Progenitor cell of endocrine pancreas (in vitro differentiated cells): ENCODE measurements at places on chromosomes 13 and 19.

DNA sequence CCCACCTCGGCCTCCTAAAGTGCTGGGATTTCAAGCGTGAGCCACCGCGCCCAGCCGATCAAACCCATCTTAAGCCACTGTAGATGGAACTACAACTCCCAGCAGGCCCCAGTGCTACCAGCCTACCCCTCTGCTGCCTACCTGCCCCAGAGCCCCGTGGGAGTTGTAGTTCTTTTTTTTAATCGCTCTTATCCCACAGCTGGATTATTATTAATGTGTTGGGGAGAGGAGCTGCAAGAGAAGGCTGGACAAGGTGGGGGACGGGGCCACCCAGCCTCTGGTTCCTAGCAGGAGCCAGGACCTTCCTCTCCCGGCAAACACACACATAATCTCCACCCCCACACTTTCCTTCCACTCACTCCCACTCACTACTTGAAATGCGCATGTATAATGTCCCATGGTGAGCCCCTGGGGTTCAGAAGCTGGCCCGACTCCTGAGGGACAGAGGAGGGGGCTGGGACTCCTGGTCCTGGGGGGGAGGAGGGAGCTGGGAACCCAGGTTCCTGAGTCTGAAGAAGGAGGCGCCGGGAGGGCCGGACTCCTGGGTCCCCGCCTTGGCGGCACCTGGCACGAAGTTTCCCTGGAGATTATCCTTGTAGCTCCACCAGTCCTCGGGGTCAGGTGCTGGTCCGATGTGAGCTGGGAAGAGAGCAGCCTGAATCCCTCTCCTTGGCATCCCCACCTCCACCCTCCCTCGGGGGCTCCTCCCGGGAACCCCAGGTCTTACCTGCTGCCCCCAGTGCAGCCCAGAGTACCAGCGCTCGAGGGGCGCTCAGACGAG is 958 bp downstream of the CA11 start:
- no peak for DNase-seq

GRCh38 chr19:45757695-45758094 is 11.4 kb downstream of the SIX5 start:
- DNase-seq: no peak

DNA sequence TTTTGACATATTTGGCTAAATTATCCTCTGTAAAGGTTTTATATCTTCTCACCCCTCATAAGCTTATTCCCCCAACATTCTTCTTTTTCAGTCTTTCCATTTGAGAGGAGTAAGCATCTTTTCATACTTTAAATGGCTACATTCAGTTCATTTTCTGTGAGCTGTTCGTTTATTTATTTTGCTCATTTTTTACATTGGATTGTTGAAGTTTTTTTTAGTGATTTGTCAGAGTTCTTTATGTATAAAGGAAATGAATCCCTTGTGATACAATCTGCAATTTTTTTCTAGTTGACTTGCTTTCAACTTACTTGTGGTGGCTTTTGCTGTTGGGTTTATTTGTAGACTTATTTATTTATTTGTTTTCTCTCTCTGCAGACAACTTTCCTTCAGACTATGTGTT is 250.3 kb downstream of the DLEU7 start:
- no peak for DNase-seq

DNA sequence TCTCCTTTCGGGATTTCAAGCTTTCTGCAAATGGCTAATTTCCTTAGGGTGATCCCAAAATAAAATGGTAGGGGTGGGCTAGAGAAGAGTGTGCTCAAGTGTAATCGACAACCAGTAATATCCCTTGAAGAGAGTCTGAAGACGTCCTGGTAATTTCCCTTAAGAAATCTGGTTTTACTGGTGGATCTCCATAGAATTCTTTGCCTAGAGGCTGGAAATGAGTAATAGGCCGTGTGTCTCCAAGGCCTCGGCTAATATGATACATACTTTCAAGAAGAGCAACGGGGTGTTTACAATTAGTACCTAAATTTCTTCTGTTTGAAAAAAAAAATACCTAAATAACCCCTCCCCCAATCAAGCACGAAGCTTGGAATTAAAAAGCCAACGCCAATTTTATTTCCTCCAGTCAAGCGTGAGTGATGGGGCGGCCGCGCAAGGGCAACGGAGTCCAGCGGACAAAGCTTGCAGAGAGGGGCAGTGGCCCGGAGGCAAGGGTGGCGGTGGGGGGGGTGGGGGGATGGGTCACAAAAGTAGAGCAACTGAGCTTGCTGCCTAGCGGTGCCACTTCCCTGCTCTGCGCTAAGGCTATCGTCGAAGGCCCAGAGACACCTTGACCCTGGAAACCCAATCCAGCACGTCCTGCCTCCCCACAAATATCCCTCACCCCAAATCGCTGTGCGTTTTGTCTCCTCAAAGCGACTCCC is 7.8 kb downstream of the SOX21 start:
- DNase-seq: no peak

- DNase-seq: no peak
Measured at GRCh38 chr19:32231691-32232090, 113.7 kb upstream of the ZNF507 start.

DNA sequence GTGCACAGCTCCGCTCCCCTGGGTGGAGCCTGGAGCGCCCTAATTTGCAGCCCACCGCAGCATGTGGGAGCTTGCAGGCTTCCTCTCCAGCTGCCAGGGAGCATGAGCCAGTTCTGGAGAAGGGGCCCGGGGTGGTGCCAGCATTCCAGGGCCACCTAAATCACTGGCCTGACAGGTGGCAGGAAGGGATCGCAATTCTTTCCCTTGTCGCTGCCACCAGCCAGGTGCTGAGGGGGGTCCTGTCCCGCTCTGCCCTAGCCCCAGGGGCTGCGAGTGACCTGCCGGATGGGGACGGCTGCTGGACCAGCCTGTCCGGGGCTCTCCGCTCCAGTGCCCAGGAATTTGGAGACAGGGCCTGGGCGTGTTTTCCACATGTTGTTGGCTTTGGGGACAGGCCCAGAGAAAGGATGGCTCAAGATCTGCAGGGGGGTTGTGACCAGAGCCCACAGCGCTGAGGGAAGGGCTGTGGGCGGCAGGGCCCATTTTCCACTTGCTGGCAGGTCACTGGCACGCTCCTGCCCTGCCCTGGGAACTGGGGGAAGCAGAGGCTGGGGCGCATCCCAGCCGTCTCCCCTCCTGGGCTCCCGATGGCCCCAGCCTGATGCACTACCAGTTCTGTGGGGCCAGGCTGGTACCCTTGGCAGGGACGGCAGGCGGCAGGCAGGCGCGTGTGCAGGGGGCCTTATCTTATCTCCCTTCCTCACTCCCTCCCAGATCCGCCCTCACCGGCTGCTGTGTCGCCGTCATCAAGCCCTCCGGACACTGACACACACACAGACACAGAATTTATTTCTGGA is 9.5 kb downstream of the NDUFA11 start:
- DNase-seq: no peak

GRCh38 chr19:43820098-43820883 is 6.8 kb upstream of the ZNF283 start:
- DNase-seq: no peak

GRCh38 chr13:108549934-108550333 is 79.5 kb upstream of the MYO16 start:
- DNase-seq: no peak

DNA sequence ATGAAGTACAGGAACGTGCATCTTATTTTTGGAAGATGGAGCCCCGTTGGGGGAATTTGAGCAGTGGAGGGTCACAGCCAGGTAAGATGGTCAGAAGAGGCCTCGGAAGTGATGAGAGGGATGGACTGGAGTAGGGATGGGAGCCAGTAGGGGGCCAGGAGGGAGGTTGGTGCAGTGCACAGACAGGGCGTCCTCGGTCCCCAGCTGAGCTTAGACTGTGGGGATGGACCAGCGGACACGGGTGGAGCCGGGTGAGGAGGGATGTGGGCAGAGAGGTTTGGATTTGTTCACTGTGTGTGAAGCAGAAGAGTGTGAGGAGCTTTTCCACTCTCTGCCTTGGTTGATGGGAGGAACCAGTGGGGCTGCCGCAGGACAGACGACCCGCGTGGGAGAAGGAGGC is 10.6 kb downstream of the RPS9 start:
- DNase-seq: no peak

DNA sequence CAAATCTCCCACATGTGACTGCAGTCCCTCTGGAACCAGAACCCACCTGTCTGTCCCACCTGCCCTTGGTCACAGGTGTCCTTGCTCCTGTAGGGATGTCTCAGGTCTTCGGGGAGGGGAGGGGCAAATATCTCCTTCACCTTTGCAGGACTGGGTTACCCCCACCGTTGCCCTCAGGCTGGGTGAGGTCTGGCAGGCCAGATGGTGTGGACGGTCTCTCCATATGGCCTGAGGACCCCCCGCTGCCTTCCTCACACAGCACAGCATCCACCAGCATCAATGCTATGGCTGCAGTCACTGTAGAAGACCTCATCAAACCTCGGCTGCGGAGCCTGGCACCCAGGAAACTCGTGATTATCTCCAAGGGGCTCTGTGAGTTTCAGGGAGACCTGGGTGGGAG is 10.0 kb downstream of the SLC5A5 start:
- no peak for DNase-seq

DNA sequence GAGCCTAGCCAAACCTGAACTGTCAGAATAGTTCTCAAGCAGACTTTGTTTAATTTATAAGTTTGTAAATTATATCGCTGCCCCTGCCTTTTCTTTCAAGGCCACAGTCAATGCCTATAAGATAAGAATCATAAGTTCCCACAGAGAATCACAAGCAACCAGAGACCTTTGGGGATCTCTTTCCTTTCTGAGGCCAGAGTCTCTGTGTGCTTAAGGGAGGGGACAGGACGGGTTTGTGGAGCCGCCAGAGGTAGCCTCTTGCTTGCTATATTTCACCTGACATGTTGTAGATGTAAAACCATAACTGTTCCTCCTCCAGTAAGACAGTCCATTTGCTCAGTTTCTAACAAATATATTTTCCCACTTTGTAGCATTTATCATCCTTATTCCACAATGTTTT is 458.8 kb downstream of the RFC3 start:
- DNase-seq: no peak

DNA sequence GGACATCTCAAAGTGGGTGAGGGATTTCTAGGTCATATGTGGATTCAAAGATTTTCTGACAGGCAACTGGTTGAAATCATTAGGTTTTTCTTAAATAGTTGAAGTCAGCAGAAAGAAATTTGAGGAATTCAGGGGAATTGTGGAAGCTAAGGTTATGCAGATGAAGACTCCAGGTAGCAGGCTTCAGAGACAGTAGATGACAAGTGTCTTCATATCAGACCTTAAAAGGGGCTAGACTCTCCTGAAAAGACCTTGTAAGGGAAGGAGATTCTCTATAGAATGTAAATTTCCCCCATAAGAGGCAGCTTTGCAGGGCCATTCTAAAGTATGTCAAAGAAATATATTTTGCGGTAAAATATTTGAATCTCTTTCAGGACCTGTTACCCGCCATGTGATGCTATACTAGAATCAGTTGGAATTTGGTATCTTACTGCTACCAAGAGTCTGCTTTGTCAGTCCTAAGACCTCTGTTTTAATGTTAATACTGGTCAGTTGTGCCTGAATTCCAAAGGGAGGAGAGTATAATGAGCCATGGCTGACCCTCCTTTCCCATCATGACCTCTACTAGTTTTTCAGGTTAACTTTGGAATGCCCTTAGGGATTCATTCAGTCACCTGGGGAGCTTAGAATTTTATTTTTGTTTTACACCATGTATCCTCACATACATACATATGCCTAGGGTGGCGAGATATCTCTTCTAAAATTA is 1115.5 kb upstream of the SLC10A2 start:
- no peak for DNase-seq

- no peak for DNase-seq
Measured at GRCh38 chr19:36577271-36577996, 4.3 kb upstream of the ZNF529 start.

DNA sequence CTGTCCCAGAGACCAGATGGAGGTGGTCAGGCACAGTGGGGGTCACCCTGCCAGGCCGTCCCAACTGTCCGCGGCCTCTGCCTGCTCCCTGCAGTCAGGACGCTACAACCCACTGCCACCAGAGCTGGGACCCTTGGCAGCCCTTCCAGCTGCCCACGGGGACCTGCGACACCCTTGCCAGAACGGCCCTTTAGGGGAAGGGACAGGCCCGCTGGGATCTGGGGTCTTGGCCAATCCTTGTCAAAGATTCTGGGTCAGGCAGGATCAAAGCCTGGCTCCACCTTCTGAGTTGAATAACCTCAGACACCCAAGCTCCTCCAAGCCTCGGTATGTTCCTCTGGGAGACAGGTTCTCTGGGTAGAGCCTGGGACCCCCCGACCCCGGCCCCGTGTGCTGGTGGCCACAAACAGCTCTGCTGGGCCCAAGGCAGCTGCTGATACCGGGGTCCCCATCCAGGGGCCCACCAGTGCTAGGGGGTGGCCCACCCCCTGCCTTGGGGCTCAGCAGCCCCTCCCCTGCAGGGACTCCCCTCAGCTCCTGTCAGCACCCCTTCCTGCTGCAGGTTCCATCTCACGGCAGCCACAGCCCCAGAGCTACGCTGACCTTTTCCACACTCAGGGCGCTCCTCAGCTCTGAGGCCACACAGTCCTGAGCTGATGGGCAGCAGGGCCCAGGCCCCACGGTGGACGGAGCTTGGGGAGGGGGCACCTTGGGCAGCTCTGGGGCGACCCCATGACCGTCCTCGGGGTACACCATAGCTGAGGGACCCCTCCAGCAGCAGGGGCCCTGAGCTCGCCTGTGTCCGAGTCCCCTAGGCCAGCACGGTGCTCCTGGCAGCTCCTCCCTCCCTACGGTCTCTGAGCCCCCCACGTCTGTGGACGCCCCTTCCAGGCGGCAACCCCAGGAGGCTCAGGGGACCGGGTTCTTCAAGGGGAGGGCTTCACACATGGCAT is 18.4 kb downstream of the SBNO2 start:
- no peak for DNase-seq

DNA sequence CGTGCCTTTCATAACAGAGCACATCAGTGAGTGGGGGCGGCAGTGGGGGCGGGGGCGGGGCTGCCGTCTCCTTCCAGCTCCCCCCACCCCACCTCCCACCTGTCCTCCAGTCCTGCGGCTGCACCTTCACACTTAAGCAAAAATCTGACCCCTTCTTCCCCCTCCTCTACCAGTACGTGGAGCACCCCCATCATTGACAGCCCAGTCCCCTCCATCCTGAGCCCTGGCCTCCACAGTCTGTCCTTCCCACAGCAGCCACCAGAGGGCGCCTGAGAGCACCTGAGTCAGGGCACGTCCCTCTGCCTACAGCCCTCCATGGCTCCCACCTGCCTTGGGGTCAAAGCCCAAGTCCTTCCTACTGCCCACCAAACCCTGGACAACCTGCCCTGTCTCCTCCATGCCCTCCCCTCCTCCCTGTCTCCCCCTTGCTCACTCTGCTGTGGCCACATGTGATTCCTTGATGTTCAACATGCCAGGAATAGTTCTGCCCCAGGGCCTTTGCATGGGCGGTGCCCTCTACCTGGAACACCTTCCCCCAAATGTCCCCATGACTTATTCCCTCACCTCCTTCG is 4.0 kb downstream of the EBI3 start:
- DNase-seq: peak; percentile 58
